ENCODE measurements at places on chromosomes 12 and 14.
A peak's percentile ranks its signal among the peaks of the same experiment; 100 is the strongest.

DNA sequence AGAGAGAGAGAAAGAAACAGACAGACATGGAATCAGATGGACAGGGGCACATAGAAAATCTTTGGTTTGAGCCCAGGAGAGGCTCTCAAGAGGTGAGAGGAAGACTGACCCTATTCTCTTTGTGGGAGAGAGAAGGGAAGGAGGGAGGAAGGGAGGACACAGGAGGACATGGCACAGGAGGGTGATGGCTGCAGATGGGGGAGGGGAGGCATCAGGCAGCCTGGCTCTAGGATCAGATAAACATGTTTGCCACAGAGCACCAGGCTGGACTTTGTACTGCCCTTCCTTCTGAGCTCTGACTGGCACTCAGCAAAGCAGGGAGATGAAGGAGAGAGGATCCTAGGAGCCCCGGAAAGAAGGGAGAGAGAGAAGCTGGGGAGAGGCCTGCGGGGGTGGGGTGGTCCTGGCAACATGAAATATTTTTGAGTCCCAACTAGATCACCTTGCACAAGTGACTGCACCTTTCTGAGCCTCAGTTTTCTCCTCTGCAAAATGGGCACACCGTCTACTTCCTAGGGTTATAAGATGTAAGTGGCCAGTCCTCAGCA is 6.1 kb downstream of the HNF1A start:
- no peak for DNase-seq

- DNase-seq, result no peak
Observed at GRCh38 chr12:73731658-73732057, 806.0 kb upstream of the ATXN7L3B start.

- DNase-seq, result no peak
Observed at GRCh38 chr12:120117961-120118320, 1.4 kb upstream of the RAB35 start.

DNA sequence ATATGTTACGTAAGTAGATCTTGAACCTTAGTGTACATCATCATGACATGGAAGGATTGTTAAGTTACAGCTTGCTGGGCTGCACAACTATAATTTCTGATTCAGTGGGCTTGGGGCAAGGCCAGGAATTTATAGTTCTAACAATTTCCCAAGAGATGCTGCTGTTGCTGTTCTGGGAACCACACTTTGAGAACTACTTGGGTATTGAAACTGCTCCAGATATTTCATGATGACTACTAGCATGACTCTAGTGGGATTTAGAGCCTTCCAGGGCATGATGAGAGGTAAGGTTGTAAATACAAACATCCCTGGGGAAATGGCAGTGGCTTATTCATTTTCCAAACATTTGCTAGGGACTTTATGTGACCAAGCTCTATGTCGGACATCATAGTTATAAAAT is 904.8 kb upstream of the SEL1L start:
- DNase-seq, result peak; percentile 40

DNA sequence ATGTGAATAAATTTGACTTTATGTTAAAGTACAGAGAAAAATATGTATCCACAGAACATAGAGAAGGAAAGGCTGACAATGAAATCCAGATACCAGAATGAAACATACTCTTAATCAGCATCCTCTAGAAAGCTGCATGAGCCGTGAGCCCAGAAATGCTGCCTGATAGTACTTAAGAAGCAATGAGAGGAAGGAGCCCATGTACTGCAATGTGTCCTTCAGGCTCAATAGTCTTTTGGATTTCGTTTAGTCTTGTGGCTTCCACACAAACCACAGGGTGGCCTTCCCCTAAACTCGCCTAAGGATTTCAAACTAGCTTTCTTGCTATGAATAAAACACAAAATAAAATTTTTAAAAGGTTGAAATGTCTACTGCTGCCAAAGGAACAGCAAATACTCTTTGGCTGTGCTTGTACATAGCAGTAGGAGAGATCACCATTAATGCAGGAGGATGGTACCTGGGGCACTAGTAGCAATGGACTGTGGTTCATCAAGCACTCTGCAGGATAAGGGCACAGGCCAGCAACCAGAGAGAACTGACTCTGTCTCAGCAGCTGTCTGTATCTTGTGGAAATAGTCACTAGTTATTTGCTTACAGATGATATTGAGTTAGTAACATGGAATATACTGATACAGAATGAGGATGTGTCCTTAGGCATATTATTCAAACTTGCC is 988.3 kb upstream of the LRFN5 start:
- no peak for DNase-seq

DNA sequence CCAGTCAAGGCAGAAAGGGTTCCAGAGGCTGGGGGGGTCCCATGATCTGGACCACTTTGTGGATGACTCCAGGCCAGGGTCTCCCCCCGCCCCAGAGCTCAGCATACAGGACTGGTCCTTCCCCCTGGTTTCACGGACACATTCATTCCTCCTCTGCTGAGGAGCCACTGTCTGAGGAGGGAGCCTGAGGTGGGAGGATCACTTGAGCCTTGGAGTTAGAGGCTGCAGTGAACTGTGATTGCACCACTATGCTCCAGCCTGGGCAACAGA is 6.8 kb downstream of the TESC start:
- DNase-seq, result no peak

- no peak for DNase-seq
Observed at GRCh38 chr12:80821513-80822000, 104.8 kb downstream of the MYF5 start.

- no peak for DNase-seq
Observed at GRCh38 chr12:117901631-117902030, 67.2 kb downstream of the KSR2 start.

DNA sequence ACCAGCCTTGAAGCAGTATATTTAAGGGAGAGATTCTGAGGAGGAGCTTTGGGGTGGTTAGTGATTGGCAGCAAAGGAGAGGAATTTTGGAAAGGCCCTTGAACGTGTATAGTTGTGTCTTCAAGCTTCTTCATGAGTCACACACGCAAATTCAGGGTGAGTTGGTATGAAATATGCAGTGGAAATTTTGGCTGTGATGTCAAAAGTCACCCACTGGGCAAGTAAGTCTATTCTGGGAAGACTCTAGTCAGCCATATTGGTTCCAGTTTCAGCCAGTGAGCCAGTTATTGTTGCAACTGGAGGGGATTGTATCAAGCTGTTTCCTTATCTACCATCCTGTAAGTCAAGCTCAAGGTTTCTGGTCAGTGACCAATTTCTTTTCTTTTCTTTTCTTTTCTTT is 32.0 kb upstream of the VASH1 start:
- DNase-seq, result no peak

DNA sequence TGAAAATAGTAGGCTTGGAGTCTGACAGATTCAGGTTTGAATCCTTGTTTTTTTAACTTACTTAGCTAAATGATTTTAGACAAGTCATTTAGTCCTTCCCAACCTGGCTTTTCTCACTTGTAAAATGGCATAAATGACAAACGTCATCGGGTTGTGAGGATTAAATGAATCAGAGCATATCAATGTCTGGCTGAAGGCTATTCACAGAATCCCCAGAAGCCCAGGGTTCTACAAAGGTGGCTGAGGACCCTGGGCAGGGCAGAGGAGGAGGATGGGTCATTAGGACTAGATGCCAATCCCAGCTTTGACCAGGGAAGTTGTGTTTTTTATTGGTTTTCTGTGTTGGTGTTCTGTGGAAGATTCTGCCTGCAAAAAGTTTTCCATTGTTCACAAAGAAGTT is 7.6 kb upstream of the PTPRB start:
- no peak for DNase-seq

GRCh38 chr12:63976902-63977395 is 132.4 kb downstream of the SRGAP1 start:
- DNase-seq, result no peak

DNA sequence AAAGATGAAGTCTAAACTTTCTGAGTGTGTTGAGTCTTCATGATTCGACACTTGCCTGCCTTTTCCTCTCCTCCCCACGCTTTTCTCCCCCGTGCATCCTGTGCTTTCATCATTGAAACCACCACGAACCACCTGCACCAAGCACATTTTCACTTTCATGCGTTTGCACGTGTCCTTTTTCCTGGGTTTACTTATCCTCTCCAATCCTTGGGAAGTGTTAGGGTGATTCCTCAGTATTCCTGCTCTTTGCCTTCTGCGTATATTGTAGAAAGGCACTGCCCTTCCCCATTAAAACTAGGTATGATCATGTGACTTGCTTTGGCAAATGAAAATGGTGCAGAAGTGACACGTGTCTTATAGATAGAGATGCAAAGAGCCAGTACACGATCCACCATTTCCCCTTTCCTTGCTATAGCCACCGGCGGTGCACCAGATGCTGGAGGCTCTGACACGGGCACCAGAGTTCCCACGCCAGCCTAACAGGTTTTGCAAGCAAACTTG is 106.6 kb downstream of the BRMS1L start:
- no peak for DNase-seq

- no peak for DNase-seq
Observed at GRCh38 chr12:107309020-107309419, 215.7 kb upstream of the CRY1 start.

- peak; percentile 26 for DNase-seq
Observed at GRCh38 chr12:8823565-8824300, 1.3 kb downstream of the A2ML1 start.

- DNase-seq, result no peak
Observed at GRCh38 chr14:64476438-64476837, 11.1 kb downstream of the AKAP5 start.

DNA sequence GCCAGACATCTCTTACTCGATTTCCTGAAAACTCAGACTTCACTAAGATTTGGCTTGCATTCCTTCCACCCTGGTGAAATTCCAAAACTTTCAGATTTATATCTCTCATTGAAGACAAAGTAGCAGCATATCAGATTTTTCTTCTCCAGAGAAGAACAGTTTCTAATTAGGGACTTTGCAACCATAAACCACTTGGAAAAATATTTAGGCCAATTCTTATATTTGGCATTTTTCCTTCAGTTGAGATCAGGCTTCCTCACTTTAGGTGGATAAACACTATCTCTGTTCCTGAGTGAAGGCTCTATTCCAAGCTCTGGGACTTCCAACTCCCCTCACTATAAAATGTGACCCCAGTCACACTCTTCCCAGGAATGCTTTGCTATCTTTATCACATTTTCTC is 1434.3 kb upstream of the FLRT2 start:
- DNase-seq, result peak; percentile 7

GRCh38 chr12:84131076-84131475 is 781.5 kb downstream of the SLC6A15 start:
- DNase-seq, result peak; percentile 77
